ENCODE measurements at places on chromosomes 2 and 18.

DNA sequence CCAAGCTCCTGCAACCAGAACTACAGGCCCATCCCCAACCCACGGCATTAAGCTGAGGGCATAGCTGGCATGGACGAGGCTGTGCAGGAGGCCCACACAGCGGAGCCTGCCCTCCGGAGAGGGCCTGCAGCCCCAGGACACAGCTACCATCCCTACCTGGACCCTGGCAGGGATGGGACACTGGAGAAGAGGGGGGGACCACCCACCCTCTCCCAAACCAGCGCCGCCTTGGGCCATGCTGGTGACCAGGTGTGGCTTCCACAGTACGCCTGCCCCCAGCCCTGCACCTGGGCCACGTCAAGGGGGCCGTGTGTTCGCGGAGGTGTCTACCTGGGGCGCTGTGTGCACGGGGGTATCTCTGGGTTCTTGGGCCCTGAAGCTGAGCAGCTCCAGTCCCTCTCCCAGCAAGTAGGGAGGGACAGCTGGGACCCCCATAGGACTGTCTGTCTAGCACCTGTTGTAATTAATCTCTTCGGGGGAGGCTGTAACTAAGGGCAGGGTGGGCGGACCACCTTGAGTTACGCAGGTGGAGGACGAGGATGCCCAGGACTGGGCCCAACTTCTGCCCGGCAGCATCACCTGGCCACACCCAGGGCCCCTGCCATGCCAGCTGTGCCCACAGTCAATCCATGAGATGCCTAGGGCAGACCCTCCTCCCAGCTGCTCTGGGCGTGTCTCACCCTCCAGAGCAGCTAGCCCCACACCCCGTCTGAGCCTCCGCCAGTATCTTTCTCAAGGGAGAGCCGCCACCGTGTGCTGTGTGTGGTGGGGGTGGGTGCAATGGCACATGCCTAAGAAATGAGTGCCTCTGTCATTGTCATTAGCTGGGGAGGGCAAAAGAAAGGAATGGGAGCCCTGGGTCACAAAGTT, 18.3 kb downstream of the HS6ST1 start:
- DNase-seq: no peak

GRCh38 chr2:238598802-238599530, 172.2 kb downstream of the ASB1 start:
- DNase-seq: no peak

DNA sequence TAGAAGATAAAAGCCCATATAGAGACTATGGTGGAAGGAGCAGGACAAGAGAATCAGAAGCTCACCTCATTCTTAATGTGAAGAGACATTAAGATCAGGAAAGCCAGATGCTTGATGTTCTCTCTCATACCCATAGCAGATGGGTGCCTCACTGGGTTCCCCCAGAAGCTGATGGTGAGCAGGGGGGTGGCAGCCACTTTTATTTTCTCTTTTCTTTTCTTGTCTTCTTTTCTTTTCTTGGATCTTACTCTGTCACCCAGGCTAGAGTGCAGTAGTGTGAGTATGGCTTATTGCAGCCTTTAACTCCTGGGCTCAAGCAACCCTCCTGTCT, 14.8 kb upstream of the CXCR4 start:
- DNase-seq: no peak

DNA sequence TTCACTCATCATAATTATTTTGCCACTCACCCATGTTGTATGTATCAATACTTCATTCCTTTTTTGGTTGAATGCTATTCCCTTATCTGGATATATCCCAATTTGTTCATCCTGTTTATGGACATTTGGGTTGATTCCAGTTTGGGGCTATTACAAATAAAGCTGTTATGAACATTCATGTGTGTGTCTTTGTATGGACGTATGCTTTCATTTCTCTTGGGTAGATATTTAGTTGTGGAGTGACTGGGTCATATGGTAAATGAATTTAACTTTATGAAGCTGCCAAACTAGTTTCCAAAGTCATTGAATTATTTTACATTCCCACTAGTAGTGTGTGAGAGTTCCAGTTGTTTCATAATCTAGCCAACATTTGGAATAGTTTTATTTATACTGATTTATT, 2.7 kb downstream of the FAM228B start:
- no peak for DNase-seq

DNA sequence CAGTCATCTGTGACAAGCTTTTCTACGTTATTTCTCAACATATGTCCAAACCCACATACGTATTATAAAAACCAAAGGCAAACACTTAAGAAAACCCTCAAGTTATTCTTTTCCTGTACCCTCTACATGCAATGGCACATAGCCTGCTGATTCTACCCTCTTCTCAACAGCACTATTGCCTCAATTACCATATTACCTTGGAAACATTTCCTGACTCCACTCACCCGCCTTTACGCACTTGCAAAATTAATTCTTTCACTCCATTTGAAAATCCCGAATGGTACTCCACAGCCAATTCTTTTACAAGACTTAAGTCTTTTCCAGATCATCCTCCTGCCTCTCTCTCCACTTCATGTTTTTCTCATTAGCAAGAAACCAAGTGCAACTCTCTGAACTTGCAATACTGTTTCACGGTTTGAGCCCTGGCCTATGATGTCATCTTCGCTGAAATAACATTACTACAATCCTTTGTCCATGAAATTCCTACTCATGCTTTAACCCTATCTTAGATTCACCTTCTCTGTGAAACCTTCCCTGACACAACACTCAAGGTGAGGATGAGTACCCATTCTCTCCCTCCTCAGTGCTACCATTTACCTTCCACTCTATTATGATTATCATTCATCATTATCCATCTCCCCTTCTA, 29.0 kb downstream of the SESTD1 start:
- DNase-seq: no peak

DNA sequence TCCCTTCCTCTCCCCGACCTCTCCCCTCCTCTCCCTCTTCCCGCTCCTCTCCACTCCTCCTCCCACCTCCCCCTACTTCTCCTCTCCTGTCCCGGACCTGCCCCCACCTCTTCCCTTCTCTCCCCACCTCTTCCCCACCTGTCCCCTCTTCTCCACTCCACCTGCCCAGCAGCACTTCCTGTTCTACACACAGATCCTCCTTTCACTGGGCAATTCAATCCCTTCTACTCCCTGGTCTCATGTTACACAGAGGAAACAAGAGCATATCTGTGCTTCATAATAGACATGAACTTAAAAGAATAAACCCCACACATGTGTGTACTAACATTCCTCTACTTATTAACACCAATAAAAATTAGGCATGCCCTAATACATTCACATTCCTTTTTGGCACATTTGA, 34.8 kb downstream of the TIMM21 start:
- DNase-seq: peak; percentile 61

GRCh38 chr2:76281156-76281841, 570.6 kb upstream of the GCFC2 start:
- no peak for DNase-seq

- DNase-seq: no peak
Observed at GRCh38 chr2:192029089-192029488, 165.6 kb downstream of the TMEFF2 start.

GRCh38 chr2:207892716-207893402, 123.2 kb upstream of the FZD5 start:
- DNase-seq: no peak

- no peak for DNase-seq
Observed at GRCh38 chr2:166536111-166536510, 42.1 kb upstream of the SCN7A start.

- DNase-seq: no peak
Observed at GRCh38 chr2:199851501-199851810, 464 bp upstream of the FTCDNL1 start.

GRCh38 chr2:112811276-112811831, 25.2 kb downstream of the IL1B start:
- no peak for DNase-seq

- no peak for DNase-seq
Observed at GRCh38 chr2:235711527-235711926, 217.7 kb downstream of the AGAP1 start.

DNA sequence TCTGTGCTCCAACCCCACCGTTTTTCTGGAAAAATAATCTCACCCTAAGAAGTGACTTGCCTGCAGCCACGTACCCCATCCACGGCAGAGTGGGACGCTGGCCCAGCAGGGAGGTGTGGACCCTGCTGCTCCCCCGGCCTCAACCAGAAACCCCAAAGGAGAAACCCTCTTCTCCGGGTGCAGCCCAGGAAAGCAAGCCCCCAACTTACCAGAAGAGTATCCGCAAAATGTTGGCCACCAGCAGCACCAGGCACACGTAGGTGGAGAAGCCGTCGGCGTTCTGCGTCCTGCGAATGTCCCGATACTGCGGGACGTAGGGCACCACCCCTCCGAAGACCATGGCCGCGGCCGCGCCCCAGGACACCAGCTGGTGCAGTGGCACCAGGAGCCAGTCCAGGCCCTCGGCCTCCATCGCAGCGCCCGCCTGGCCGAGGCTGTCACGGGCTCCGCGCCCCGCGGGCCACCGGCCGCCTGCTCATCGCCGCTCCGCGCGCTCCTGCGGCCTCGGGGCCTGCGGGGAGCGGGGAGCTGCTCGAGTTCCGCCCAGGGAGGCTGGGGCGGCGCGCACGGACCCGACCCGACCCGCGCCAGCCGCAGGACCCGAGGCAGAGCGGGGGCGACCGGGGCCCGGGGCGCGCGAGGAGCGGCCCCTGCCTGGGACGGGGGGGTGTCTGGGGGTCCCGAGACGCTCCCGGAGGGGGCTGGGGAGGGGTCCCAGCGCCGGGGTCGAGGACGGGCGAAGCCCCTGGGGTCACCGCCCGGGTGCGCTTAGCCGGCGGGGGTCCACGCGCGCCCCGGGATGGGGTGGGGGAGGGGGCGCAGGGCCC, 725 bp downstream of the SLC66A2 start:
- no peak for DNase-seq

DNA sequence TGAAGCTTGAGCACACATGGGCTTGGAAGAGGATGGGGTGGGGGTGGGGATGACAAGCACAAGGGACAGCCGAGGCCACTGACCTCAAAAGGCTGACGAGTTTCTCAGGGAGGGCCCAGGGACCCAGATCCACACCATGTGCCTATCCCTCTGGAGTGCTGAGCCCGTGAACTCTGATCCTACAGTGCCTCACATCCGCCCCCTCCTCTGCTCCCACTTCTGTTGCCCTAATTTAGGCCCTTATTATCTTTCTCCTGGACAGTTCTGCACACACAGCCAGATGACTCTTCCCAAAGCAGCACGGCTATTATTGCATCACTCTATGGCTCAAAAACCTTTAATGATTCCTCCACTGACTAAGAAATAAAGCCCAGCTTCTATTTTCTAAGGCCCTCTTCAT, 24.8 kb downstream of the CYRIA start:
- DNase-seq: no peak

Data from NCI-H2107 (cell line).